NCI-H1436 treated with DMSO at 0.1 percent for 48 hours (cell line): ENCODE measurements at places on chromosomes 1 and 21.

GRCh38 chr21:17416139-17416538, 96.7 kb upstream of the CXADR start:
- DNase-seq = no peak

DNA sequence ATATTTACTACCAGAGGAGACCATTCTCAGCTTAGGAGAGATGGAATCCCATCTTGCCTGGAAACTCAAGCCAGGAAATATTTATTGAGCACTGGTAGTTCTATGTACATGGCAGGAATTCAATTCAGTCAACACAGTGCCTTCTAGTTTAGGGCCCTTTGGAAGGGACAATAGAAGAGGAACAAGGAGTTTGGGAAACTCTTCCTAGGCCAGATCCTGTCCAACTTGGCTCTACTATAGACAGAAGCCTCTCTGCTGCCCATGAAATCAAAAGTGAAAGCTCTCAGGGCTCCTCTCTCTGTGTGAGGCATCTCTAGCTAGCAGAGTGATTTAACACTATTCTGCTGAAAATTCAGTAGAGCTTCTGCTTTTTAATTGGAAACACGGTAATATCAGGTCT, 244.6 kb upstream of the MAP1LC3C start:
- no peak for DNase-seq

DNA sequence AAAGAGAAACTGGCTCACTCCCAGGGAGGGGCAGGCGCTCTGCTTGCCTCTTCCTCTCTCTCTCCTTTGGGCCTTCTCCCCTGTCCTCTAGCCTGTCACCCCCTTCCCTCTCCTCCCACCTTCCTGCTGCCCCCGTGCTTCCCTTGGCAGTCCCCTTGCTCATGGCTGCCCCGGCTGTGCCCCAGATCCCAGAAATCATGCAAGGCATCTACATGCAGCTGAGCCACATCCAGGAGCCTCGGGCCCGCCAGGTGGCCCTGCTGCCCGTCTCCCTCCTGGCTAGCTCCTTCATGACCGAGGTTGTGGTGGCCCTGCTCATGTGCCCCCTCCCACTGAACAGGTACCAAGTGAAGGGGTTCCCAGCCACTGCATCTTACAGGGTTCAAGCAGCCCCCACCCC, 36.0 kb upstream of the TTC4 start:
- DNase-seq = no peak

GRCh38 chr1:162475089-162475488, 22.5 kb upstream of the UHMK1 start:
- no peak for DNase-seq

DNA sequence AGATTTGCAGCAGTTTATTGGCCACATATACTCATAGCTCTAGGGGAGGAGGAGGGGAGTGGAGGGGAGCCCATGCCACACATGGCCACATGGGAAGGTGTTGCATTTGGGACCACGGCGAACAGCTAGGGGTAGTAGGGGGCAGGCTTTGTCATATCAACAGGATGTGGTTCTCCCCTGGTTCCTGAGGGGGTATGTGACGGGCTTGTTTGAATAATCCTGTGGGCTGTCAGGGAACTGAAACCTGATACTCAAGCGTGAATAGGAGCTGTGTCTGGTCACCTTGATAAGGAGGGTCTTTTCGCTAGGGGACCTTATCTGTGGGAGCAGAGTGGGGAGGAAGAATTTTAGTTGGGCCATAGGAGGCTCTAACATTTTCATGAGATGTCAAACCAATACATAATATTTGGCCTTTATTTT, 264.7 kb downstream of the CTH start:
- DNase-seq = no peak

DNA sequence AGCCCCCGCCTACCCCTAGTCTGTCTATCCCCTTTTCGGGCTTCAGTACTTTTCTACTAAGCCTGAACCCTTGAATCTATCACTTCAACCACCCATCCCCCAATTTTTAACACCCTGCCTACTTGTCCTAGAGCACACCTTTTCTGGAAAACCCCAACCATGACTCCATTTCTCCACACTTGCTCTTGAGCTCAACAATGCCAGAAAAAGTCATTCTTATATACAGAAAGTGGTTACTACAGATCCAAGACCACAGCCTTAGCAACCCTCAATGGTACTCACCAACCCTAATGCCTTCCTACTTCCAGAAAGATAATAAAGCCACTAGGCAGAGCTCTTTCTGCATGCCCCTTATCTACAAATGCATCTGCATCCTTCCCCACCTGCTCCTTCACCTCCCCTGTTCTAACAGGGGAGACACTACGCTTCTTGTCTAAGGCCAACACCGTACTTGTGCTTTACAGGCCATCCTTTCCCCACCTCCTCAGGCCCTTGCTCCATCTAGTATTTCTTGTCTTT, 41.2 kb downstream of the DMAP1 start:
- DNase-seq = no peak

DNA sequence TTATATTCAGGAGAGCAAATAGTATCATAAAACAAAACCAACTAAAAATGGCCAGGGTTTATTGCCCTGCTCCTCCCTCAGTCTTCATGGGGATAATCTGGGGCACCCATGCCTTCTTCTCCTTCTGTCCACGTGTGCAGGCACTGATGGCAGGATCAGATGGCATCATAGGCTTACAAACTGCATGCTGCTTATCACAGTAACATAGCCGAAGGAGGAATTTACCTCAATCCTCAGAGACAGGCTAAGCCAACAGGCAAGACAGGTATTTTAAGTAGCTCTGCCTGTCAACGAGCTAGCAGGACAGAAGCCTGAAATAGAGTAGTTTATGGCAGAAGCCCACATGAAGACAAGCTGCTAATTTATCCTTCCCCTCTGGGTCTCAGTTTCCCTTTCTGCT, 9.4 kb downstream of the LAMB3 start:
- no peak for DNase-seq
